ENCODE measurements at places on chromosomes 16 and 17.

- DNase-seq: no peak
These were observed 24.2 kb downstream of the MAP3K3 start for GRCh38 chr17:63646488-63646806.

DNA sequence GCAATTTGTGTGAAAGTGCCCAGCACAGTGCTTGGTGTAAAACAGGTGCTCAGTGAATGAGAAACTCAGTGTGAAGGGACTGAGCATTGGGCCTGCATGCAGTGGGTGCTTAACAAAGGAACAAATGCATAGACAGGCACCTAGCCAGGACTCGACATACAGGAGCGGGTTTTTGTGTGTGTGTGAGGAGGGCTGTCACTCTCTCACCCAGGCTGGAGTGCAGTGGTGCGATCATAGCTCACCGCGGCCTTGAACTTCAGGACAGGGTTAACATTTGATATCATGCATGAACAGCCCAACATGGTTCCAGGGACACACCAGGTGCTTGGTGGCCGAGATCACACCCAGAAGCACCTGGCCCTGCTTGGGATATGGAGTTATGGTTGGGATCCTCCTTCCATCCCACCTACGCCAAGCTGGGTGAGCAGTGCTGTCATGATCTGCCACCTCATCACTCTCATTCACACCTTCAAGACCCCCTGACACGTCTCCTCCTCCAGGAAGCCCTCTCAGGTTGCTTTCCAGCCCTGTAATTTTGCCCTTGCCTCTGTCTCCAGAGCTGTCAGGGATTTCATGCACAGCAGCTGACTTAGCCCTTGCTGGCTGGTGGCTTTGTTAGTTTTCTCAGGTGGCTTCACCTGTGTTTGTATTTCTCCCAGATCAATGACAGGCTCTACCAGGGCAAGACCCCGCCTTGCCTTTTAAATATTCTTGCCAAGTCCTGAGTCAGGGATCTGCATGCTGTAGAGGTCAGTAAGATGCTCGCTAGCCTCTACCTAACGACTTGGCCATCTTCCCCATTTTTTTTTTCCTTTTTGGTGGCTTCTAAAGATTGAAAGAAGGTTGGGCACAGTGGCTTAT lies 66.4 kb downstream of the OR1D5 start:
- DNase-seq: no peak

- DNase-seq: no peak
These were observed 5.1 kb upstream of the RANGRF start for GRCh38 chr17:8283356-8283755.

DNA sequence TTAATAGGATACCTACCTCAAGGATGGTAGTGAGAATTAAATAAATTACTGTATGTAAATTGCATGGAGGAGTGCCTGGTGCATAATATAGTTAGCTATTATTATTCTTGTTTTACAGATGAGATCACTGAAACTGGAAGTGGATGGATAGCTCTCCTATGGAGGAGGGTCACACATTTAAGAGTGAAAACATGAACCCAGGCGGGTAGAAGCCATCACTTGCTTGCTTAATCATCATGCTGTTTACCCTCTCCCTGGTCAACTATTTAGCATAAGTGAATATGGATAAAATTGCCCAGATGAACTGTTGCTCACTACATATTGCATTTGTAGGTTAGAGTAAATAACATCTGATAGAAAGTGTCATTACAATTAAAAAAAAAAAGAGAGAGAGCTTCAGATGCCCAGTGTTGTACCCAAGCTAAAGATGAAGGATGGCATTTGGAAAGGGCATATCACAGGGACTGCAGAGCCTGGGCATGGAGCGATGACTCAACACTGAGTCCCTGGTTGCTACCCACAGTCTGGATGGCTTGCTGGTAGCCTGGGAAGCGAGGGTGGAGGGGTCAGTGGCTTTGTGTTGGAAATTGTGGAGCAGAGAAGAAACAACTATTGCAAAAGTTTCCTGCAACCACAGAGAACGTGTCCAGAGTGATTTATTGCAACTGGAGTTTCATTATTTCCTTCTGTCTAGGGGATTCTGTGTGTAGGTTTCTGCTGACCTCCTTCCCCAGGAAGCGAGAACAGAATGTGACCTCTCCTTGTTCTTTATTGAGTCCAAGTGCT lies 414.4 kb downstream of the SHISA9 start:
- no peak for DNase-seq

DNA sequence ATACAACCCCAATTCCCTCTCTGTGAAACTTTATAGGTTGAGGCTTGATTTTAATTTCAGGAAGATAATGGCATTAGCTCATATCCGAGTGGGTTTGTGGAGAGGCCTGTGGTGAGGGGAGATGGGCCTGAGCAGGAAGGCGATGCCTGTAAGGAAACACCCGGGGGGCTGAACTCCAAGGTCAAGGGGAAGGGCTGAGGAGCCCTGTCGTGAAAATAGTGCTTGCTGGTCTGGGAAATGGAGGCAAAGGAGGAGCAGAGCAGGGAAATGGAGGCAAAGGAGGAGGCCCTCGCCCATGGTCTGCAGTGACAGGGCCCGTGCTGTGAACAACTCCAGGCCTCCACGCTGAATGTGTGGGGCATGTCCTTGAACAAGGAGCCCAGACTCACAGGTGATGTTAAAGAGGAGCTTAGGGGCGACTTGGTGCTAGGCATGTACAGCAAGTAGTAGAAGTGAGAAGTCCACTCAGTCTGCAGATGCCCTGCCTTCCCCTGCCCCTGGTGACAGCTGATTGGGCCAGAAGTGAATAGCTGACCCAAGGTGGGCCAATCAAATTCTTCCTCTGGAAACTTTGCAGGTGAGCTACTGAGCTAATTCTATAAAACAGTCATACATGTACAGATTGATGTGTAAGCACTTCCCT lies 38.1 kb downstream of the MRPS23 start:
- no peak for DNase-seq

GRCh38 chr17:76532072-76532651 lies 5.3 kb downstream of the CYGB start:
- peak; percentile 11 for DNase-seq

- no peak for DNase-seq
These were observed 430.5 kb downstream of the RBFOX1 start for GRCh38 chr16:7763111-7763510.

DNA sequence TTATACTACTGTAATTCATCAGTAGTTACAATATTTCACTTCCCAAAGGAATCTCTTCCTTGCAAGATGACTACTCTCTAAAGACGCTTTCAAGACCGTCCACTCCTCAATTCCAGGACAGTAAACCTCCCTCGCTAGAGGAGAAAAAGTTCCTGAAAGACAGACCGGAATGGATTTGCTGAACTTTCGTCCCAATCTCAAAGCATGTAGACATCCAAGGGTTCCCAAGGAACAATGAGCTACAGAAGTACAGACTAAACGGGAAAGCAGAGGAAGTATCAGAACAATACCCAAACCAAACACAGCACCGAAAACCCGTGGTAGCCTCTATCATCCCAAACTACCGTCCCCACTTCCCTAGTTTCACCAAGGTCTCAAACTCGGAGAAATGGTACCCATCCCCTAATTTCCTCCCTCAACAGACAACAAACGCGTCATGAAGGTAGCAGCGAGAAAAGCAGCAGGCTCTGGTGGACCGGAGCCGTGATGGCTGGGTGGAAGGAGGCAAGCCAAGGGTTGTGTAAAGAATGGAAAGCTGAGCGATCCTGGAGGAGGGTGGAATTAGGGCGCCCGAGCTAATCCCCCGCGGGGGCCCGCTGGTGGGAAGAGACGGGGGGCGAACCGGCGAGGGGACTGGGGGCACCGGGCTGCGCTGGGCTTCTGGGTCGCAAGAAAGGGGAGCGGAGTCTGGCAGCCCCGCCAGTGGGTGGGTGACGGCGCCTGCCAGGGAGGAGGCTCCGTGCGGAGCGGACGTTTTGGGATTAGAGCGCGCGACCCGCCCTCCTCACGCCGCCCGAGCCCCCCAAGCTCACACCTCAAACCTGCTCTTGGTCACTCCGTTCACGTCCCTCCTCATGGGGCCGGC lies 647 bp downstream of the FBXL20 start:
- DNase-seq: peak; percentile 22

GRCh38 chr16:84557504-84557903 lies 53.0 kb upstream of the MEAK7 start:
- DNase-seq: no peak

GRCh38 chr17:72651988-72652387 lies 440.5 kb downstream of the SLC39A11 start:
- no peak for DNase-seq

Measured in frontal cortex (tissue), 4 donors.